Ammon's horn (tissue), 1 donor: ENCODE measurements at places on chromosomes 11 and 22.

DNA sequence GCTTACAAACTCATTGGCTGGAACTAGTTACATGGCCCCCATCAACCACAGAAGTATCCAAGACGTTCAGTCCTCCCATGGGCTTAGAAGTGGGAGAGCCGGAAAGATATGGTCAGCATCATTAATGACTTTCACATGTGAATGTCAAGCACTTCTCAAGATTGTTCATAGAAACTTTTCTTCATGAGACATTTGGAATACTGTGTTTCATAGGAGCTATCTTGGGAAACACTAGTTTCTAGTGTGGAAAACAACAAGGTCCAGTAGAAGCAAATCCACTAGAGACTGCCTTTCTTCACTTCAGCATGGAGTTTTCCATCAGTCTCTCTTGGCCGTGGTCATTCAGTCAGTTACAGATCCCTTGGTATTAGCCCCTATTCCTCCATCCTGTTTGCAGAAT lies 160.9 kb downstream of the C11orf91 start:
- no peak for DNase-seq

- peak; percentile 88 for DNase-seq
Observed at GRCh38 chr11:75328426-75329277, 22.8 kb downstream of the ARRB1 start.

DNA sequence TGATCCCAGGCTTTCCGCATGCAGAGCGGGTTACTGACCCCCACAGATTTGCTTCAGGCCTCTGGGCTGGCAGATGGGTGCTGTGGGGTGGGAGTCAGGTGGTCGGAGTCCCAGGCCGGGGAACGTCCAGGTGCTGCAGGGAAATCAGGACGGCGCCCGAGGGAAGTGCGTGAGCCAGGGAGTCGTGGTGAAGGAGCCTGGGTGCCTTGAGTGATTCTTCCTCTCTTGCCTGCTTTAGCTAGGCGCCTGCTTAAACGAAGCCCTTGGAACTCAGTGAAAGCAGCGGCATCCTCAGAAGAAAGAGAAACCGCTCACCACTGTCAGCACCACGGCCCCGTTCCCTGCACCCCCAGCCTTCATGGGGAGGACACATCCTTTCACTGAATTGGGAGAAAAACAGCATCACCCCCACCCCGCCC lies 455.6 kb downstream of the BRD1 start:
- DNase-seq = no peak

DNA sequence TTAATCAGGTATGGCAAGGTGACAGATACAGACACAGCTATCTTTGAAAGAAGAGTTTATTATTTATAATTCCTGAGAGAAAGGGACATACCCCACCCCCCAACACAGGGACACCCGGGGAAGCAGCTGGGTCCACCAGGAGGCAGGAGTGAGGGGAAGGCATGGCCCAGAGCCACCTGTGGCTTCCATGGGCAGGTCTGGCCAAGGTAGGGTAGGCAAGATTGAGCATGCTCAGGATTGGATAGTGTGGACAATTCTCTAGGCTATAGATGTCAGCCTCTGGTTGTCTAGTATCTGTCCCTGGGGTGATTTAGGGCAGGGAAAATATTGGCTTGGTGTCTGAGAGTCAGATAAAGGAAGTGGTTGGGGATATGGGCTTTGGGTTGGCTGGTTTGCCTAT lies 27.5 kb upstream of the SMIM35 start:
- DNase-seq = no peak

- DNase-seq = peak; percentile 56
Observed at GRCh38 chr22:30574997-30575671, 669 bp upstream of the GAL3ST1 start.

DNA sequence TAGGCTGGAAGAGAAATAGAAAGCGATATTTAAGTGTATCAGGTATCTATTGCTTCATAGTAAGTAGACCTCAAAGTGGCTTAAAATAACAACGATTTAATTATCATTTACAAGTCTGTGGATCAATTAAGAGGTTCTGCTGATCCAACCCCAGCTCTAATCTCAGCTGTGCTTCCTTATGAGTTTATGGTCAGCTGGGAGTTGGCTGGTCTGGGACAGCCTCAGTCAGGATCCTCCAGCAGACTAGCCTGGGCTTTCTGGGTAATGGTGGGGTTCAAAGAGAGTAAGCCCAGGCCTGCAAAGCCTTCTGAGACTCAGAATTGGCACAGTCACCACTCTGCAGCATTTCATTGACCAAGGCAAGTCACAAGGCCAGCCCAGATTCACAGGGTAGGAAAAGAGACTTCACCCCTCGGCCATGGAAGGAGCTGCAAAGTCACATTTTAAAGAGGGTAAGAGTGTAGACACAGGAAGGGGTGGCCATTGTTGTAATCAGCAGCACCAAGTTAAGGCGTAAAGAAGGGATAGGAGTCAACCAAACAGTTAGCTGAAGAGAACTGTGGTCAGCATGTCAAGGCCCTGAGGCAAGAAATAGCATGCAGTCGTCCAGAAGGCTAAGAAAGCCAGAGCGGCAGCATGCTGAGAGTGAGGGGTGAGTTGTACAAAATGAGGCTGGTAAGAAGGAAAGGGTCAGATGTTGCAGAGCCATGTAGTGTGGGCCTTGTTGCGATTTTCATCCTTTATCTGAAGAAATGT lies 168.2 kb downstream of the ETS1 start:
- no peak for DNase-seq
